ENCODE measurements at places on chromosomes 12 and 14.

DNA sequence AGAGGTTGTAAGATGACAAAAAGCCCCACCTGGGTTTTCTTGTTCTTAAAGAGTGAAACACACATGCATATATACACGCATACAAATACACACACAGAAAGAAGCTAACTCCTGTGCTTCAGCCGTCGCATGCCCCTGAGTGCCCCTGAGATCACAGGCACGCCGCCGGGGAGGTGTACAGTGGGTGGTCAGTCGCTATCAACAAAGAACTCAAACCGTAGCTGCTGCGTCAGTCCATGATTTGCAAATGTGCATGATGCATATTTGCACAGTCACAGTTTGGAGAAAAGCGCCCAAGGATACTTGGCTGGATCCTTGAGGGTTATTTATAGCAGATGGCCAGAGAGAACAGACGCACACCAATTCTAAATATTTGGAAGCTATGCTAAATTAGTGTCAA is 206.9 kb downstream of the TMEM132D start:
- DNase-seq: no peak

DNA sequence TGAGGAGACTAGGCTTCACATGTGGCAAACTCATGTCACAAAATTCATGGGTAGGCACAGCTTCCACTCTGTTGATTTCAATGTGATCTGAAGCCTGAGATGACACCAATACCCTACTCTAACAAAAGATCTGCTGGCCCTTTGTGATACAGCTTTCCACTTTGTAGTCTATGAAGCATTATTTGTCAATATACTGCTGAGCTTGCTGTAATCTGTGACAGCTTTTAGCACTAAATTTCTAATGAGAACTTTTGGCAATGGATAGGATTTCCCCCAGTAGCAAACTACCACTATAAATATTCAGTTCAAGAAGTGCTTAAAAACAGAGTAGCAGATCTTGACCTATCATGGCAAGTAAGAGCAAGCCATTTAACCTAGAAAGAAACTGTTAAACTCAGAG is 5.6 kb upstream of the HEATR5A start:
- no peak for DNase-seq

- no peak for DNase-seq
Observed at GRCh38 chr14:71244341-71244740, 337.1 kb downstream of the PCNX1 start.

- DNase-seq: no peak
Observed at GRCh38 chr14:49408187-49408933, 177.8 kb downstream of the RPS29 start.

DNA sequence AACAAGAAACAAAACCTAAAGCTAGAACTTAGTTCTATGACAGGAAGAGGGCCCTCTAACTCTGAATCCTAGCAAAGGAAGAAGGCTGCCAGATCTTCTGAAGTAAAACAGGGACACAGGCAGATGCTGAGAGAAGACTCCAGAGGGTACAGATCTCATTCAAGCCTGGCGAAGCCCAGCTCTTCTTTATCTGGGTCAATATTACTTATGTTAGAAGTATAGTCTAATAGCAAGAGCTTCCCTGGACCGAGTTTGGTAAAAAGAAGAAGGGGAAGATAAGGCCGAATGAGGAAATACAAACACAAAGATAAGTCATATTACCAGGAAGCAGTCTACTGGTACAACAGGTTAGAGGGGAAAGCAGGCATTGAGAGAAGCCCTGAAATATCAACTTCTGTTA is 79.9 kb upstream of the CCDC91 start:
- no peak for DNase-seq
